ENCODE measurements at places on chromosomes 6 and 20.

DNA sequence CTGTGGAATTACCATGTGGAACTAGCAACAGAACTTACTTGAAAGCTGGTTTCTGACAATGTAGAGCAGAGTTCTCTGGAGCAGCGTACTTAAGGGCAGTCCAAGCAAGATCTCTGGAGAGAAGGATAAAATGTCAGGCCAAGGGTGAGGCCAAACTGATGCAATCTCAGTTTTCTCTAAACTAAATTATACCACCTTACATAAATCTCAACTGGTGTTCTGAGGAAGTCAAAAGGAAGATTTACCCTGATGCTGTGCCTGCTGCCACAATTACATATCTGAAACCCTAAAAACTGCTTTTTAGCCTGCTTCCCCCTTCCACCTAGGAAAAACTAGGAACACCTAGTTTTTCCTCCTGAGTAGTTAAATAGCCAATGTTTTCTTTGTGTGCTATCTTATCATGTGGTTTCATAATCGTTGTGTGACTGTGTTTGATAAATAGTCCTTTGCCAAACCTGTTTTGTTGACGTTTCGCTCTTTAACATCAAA lies 28.1 kb downstream of the NCOA7 start:
- DNase-seq: no peak

- no peak for DNase-seq
Observed at GRCh38 chr6:14082771-14083170, 34.8 kb upstream of the CD83 start.

DNA sequence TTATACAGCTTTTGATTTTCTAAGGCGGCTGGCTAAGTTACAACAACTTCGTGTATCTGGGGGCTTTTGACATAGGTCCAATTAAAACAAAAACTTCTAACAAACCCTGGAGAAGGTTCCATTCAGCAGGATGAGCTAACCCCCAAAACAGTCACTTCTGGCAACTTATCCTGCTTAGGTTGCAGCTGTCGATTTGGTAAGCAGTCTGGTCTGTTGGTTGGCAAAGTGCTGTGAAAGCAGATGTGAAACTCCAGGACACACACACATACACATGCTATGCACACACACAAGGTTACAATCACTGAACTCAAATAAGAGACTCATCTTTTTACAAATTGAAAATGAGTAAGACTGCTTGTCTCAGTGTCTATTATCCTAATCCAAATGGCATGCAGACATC lies 119.0 kb upstream of the STMND1 start:
- DNase-seq: no peak

GRCh38 chr6:10495029-10495428 lies 26.1 kb upstream of the GCNT2 start:
- DNase-seq: no peak

DNA sequence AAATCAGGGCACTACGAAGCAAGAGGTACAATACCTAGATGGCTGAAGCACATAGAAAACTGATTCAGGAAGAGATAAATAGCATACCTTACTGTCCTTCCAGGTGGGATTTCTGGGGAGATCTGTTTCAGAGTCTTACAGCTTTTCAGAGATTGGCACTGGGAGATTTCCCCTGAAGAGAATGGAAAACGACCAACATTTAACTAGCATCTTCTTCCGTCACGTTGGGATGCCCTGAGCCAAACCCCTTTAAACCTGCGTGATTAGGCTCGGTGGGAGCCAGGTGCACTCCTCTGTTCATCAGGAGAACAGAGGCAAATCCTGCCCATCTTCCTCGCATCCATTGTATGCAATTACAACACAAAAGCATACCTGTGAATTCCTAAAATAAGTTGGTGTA lies 614.5 kb downstream of the HDGFL1 start:
- DNase-seq: no peak

DNA sequence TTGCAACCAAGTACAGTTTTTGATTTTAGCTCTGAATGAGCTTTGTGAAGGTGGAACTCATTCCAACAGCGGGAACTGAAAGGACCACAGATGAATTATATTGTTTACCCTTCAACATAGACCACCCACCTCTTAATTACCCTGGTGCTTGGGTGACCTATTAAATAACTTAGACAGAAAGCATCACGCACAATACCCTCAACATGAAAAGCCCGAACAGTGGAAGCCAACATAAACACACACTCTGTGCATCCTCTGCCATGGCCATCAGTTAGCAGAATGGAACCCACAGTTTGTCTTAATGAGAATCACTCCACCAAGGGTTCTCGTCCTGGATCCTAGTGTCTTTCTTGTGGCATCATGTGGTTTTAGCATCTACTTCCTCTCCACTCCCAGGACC lies 60.5 kb downstream of the FOXF2 start:
- DNase-seq: no peak

DNA sequence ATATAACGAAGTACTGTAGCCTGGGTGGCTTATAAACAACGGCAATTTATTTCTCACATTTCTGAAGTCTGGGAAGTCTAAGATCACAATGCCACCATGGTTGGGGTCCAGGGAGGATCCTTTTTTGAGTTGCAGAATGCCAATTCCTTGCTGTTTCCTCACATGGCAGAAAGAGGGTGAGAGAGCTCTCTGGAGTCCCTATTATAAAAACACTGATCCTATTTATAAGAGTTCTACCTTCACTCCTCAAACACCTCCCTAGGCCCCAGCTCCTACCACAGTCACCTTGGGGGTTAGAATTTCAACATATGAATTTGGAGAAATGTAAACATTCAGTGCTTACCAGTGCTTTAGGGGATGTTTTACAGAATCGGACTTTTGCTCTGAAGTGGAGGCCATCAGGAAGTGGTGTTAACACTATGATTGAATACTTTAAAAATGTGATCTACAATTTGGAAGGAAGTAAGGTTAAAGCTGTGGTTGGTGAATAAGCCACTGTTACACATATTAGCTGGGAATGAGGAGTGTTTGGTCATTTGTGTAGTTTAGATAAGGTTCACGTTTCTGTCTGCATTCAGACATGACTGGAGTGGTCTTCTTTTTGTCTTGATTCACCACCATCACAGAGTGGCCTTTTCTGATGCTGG lies 79.9 kb upstream of the SPTLC3 start:
- no peak for DNase-seq

DNA sequence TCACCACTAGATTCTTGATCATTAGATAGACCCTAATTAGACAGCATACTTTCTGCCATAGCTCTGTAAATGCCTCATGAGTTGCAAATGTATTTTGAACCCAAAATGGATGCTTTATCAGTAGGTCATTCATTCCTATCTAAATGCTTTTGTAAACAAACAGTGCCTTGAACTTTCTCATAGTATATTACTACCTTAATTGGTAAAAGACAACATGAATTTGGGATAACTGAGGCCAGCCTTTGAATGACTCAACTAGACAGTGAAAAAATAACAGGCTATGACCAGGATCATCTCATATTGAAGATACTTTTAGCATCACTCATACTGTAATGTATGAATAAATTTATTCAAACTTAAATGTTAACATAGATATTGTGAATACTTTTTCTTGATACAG lies 37.0 kb upstream of the PRL start:
- DNase-seq: no peak

GRCh38 chr6:150866991-150867501 lies 1.5 kb downstream of the MTHFD1L start:
- DNase-seq: no peak

- DNase-seq: no peak
Observed at GRCh38 chr6:14910692-14911547, 334.9 kb upstream of the JARID2 start.

GRCh38 chr20:9276966-9277468 lies 208.1 kb downstream of the PLCB4 start:
- DNase-seq: no peak

- DNase-seq: no peak
Observed at GRCh38 chr6:150881911-150882481, 16.5 kb downstream of the MTHFD1L start.

DNA sequence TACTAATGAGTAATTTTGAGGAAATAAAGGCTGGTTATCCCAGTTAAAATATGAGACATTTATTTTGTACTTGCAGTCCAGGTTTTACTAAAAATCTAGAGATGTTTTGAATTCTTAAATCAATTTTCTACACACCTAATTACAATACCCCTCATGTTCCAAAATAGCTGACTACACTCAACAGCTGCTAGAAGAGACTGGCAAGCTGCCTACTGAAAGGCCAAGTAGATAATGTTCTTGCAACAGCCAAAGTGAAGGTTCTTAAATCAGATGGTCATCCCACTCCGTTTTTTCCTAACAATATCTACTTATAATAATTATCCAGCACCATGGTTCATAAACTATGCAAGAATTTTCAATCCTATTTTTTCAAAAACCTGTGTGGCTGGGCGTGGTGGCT lies 69.0 kb downstream of the DTNBP1 start:
- DNase-seq: no peak

- DNase-seq: no peak
Observed at GRCh38 chr6:154363821-154364220, 7.2 kb upstream of the IPCEF1 start.

DNA sequence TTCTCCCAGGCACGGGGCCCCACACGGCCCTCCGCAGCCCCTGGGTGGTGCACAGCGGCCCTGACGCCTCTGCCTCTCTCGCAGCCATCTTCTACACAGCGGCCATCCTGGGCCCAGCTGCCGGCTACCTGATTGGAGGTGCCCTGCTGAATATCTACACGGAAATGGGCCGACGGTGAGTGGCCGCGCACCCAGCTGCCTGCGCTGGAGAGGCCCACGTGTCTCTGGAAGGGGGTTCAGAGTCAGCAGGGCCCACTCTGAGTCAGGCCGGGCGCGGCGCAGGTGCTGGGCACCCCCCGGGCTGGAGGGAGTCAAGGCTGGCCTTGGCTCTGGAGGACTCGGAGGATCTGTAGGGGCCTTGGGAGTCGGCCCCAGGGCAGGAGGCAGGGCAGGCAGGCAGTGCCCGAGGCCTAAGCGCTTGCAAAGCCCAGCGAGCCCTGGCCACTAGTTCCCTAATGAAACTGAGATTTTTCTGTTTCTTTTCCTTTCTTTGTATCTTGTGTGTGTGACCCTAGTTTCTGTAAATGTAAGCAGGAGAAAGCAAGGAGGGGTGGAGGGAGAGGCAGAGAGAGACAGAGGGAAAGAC lies 16.4 kb downstream of the SLCO4A1 start:
- no peak for DNase-seq

DNA sequence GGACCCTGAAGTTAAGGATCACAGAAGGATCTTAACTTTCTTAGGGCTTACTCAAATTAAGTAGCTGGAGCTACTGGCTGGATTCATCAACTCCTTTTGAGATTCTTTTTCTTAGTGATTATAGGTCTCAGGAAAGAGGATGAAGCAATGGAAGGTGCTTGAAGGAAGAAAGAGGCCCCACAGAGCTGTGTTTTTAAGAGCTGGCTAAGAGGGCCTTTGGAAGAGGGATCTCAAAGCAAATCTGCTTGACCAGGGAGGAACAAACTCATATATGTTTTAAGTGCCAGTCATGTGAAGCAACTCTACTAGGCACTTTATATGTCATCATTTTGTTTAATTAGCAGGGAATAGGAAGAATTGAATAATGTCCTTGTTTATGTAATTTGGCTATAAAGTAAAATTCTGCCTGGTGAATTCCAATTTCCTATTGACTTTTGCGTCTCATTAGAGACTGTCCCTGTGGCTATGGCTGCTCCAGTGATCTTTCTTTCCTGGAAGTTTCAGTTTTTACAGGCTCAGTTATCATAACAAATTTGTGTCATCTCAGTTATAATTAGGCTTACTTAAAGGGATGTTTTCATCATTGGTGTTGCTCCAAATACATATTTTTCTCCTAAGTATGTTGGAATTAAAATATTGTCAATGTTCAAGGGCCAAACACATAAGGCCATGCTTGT lies 222.8 kb upstream of the CITED2 start:
- DNase-seq: no peak

DNA sequence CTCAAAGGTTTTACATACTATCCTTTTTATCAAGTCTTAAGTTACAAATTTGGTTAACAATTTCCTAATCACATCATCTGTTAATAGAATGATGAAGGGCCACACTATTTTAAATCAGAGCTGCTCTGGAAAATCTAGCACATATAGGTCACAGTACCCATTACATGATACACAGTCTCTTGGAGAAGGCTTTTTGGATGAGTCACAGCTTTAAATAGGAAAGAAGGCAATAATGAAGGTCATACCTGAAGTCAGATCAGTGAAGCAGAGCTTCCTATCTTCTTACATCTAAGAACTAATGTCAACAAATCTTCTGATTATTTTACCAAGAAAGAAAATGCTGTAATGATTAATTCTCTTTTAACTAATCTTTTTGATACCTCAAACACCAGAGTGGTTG lies 248.5 kb downstream of the BTBD9 start:
- DNase-seq: no peak

DNA sequence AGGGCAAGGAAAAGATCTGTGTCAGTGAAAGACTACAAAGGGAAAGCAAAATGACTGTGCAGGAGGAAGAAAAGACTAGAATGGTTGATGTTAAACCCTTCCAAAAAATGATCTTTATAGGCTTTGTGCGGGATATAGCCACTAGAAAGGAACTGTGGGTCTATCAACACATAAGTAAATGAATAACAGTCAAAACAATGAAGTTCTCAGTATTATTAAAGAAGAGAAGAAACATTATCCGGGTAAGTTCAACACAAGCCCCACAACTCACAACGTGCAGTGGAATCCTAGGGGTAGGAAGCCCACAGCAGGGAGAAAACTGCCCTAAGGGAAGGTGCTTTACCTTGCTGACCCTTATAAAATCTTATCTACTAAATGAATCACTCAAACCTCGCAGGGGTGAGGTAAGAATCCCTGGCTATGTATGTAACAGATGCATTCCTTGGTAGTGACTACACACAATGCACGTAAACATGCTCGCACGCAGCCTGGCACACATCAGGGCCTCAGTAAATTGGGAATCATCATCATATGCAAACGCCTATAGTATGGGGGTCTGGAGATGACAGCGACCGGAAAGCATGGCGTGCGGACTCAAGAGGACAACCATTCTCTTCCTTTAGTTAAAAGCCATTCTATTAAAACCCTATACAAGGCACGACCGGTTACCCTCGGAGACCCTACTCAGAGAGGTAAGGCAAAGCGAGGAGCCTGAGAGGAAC lies 11.3 kb downstream of the TFAP2A start:
- DNase-seq: no peak

DNA sequence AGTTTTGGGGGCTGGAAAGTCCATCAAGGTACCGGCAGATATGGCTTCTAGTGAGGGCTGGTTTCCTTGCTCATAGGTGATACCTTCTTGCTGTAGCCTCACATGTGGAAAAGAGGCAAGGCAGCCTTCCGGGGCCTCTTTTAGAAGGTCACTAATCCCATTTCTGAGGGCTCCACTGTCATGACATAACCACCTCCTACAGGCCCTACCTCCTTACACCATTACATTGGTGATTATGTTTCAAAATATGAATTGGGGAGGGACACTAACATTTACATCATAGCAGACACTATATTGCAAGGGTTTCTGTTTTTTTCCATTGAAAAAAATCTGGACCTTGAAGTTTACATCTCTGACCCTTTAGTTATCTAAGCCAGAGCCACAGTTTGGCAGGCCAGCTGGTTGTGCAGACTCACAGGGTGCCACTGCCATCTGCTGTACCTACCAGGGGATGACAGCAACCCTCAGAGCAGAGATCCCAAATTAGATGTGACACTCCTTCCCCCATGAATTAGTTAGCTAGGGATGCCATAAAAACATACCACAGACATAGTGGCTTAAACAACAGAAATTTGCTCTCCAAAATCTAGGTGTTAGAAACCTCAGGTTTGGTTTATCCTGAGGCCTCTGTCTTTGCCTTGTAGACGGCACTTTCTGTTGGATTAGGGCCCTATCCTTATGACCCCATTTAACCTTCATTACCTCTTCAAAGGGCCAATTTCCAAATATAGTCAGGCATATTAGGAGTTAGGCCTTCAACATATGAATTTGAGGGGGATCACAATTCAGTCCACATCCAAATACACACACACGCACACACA lies 166.4 kb upstream of the RNF217 start:
- DNase-seq: no peak
